ENCODE measurements at places on chromosomes 5 and 9.
A peak's percentile ranks its signal among the peaks of the same experiment; 100 is the strongest.

DNA sequence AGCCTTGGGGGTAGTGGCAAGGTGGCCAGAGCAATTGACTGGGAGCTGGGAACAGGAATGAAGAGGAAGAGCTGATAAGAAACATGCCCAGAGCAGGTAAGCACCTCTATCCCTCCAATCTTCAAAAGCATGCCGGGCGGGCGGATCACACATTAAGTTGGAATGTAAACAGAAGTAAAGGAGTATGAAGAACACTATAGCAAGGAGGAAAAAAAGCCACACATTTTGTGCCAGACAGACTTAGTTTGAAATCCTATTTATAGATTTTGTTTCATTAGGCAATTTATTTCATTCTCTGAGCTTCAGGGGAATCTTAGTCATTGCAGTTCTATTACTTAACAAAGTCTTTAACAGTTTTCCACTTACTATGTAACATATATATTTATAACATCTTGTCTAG is 173.9 kb upstream of the TNC start:
- DNase-seq = peak; percentile 63

- no peak for DNase-seq
Observed at GRCh38 chr9:133953976-133954709, 38.0 kb downstream of the VAV2 start.

DNA sequence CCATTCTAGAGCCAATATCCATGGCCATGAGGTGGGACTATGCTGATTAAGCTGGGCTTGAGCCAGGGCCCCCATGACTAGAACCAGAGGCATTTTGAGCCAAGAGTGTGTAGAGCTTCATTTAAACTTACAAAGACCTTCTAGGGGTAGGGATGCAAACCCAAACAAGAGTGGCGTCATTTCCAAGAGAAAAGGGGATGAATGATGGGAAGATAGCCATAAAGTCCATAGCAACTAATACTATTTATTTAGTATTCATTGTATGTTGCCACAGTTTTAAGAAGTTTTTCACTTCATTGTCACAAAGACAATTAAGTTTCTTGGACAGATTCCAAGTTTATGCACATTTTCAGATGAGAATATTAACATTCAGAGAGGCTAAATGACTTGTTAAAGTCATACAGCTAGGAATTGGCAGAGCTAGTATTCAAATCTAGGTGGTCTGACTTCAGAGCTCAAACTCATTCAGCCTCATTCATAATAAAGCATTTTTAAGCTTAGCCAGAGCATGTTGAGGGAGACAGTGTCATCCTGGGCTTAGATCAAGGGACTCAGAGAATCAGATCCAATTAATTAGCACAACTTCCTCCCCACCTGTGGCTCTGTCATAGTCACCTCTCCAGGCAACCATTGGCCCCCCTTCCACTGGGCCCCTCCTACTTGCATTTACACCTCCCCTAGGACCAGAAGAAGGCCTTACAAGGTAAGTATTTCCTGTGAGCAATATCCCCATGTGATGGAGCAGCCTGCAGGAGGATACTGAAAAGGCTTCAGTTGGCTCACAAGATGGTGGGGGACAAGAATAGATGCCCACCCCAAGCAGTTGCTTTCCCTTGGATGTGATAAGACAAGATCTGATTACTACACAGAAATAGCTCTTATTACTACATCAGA is 95.0 kb upstream of the PCSK1 start:
- DNase-seq = no peak

DNA sequence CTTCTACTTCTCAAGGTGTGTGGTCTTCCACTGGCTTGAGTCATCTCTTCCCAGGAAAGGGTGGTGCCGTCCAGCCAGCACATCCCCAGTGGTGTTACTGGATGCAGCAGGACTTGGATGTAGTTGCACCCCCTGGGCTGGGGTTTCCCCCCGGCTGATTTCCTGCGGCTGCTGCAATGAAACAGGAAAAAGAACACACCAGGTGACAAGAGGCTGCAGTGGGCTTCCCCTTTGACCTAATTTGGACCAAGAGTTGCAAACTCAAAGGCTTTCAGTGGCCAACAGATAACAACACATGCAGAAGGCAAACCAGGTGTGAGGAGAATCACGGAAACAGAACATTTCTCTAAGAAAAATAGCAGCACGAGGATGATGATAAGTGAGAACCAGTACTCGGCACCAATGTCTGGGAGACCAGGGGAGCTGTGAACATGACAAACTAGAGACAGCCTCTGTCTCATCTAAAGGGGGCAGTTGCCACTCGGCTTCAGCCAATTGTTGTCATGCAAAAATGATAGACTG is 83.7 kb downstream of the PDE6A start:
- peak; percentile 36 for DNase-seq

DNA sequence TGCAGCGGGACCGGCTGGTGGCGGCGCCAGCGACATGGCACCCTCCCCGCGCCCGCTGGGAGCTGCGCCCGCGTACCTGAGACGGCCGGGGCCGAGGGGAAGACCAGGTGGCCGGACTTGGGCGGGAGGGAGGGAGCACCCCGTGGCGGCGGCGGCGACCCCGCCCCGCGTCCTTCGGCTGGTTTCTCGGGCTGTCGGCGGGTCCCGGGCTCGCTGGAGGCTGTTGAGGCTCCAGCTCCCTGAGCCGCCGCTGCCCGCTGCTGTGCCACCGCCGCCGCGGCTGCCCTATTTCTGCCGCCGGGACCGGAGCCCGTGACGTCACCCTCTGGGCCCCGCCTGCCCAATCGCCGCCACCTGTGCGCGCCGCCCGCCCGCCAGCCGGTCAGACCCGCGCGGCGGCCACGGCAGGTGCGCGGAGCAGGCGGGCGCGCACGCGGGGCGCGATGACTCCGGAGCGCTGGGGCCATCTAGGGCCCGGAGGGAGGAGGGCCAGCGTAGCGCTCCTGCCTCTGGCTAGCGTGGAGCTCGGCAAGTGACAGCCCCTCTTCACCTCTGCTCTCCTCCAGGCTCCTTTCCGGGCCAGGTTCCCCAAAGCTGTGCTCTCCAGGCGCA is at the start of gene FSTL4:
Gene FSTL4, minus strand, starts transcription at position 293 of the 612 bp plus-strand sequence.
- no peak for DNase-seq

- DNase-seq = no peak
Observed at GRCh38 chr5:167511-167910, 23.8 kb upstream of the LRRC14B start.

GRCh38 chr5:127621601-127622325 is 27.1 kb upstream of the CTXN3 start:
- no peak for DNase-seq

GRCh38 chr9:133768859-133769510 is 30.8 kb upstream of the SARDH start:
- DNase-seq = no peak

GRCh38 chr9:26606756-26607155 is 285.8 kb downstream of the CAAP1 start:
- no peak for DNase-seq

DNA sequence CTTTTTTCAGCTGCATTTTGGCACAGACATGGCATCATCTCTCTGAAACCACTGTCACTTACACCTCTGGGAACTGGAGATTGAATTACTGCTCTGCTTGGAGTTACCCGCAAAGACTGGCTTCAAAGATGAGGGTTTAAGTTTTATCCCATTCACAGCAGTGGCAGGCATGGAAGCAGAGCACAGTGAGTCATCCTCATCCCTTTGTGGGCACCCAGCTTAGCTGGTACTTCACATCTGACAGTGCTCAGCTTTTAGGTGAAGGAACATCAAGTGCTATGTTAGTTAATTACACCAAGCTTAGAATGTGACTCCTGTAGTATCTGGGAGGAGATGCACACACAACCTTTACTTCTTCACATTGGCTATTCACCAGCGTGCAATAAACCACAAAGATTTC is 24.8 kb upstream of the ALDH1A1 start:
- DNase-seq = no peak

DNA sequence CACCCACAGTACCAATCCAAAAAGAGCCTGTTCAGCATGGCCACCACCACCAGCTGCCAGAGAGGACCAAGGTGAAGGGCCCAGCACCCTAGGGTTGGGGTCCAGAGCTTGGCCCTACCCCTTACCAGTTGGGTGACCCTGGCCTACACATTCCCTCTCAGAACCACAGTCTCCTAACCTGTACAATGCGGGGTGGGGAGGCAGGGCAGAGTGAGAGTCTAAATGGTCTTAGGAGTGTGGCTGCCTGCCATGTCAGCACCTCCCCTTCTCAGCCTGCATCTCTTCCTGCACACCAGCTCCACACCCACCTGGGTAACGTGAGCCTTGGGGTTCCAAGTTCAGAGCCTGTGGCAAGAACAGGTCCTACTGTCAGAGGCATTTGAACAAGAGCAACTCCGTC is 92.2 kb downstream of the C5orf15 start:
- no peak for DNase-seq

DNA sequence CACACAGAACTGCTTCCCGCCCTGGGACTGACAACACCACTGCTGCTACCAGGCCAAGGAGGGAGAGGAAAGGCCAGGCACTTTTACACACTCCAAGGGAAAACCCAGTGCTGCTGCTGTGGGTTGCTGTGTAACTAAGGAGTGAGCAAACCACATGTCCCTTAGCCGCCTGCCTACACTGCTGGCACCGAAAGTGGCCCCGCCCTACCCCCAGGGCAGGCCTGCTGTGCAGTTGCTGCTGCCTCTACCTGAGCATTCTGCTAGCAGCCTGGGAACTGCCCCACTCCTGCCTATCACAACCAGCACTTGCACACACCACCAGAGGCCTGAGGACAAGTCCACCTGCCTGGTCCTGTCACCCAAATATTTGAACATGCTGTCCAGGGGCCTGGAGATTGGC is 740.9 kb downstream of the DTWD2 start:
- DNase-seq = no peak

GRCh38 chr5:131505237-131505908 is 129.7 kb downstream of the RAPGEF6 start:
- peak; percentile 41 for DNase-seq

DNA sequence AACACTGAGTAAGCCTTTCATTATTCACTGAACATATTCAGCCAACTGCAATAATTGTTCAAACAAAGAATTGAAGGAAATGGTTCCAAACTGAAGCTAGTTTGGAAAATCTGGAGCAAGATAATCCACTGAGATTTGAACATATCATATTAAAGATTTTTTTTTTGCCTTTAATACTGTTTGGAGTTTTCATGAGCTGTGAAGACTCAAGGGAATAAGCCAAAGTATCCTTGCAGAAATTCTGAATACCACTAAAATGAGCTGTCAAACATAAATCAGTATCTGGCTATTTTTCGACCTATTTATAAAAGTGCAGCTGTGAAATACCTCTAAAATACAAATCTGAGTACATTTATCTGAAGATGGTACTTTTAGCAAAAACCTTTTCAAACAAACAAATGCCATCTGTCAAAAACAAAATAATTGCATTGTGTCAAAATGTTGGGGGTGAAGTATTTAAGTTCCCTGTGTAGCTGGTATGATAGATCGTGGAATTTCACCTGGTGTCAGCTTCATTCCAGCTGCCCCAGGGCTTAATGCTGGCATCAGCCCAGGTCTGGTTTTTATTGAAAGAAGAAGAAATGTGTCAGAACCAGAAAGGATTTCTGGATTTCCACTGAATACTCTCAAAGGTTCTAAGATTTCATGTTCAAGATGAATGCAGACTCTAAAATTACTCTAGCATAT is 149.0 kb upstream of the GRAMD2B start:
- DNase-seq = peak; percentile 6

GRCh38 chr5:32055891-32056866 is 117.9 kb downstream of the GOLPH3 start:
- no peak for DNase-seq

GRCh38 chr5:139882961-139883539 is 87.4 kb downstream of the PSD2 start:
- no peak for DNase-seq

GRCh38 chr5:147327905-147328304 is 93.1 kb downstream of the STK32A start:
- no peak for DNase-seq

DNA sequence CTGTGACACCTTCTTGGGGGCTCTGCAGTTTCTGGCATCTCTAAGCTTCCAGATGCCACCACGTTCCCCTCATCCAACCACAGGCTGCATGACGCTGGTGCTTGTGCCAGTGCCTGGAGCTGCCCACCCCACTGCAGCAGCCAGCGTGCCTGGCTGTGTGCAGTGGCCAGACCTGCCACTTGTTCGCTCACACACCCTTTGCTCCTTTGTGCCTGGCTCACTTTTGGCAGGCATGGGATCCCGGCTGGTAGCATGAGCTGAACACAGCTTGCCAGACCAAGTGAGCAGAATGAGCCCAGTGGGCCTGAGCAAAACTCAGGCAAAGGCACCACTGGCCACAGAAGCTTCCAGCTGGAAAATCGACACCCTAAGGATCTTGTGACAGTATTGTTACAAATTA is 562.9 kb upstream of the ACO1 start:
- DNase-seq = no peak

DNA sequence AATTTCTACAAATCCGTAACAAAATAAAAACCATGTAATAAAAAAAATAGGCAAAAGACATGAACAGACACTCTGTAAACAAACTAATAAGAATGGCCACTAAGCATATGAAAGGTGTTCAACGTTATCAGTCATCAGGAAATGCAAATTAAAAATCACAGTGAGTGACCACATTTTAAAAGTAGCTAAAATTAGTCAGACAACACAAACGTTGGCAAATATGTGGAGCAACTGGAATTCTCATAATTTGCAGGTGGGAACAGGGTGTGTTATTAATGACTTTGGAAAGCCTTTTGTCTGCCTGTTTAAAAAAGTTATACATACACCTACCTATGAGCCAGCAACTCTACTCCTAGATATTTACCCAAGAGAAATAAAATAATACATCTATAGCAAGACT is 164.4 kb downstream of the RMI1 start:
- DNase-seq = no peak

GRCh38 chr5:158543539-158544387 is 556.0 kb downstream of the EBF1 start:
- DNase-seq = peak; percentile 53

DNA sequence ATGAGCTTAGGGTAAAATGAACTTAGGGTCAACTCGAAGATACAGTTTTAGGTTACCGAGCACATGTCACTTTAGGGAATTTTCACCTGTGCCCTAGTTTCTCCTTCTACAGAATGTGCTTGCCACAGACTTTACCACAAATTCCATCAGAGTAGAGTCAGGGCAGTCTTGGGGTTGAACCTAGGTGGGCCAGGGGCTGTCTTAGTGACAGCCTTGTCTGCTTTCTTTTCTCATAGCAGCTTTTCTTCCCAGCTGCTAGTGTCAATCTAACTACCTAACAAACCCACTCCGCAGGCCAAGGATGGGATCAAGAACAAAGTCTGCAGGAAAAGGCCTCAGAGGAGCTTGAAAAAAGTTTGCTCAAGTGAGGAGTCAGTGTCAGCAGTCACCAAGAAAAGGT is 458.1 kb upstream of the CDH18 start:
- no peak for DNase-seq

DNA sequence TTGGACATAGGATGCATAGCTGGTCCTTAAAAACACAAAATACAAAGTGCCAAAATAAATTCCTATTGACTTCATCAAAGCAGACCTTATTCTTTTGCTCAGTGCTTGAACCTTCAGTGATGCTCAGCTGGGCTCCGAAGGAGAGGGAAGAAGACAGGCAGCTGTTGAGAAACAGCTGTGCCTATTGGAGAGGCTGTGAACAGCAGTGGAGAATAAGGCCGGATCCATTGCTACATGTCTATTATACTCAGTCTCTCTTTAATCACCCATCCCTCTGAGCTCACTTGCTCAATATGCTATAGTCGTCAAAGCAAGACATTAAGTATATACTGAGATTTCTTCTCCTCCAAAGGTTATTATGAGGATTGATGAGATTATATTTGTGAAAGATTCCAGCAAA is 174.4 kb downstream of the CHSY3 start:
- DNase-seq = no peak

- DNase-seq = no peak
Observed at GRCh38 chr5:57317341-57317740, 143.5 kb downstream of the GPBP1 start.
